Stimulated activated CD8-positive, alpha-beta memory T cell treated with anti-CD3 and anti-CD28 coated beads, Interleukin-4, amount 100 ng/mL, for 48 hours (primary cell): ENCODE measurements at places on chromosomes 1 and 21.

DNA sequence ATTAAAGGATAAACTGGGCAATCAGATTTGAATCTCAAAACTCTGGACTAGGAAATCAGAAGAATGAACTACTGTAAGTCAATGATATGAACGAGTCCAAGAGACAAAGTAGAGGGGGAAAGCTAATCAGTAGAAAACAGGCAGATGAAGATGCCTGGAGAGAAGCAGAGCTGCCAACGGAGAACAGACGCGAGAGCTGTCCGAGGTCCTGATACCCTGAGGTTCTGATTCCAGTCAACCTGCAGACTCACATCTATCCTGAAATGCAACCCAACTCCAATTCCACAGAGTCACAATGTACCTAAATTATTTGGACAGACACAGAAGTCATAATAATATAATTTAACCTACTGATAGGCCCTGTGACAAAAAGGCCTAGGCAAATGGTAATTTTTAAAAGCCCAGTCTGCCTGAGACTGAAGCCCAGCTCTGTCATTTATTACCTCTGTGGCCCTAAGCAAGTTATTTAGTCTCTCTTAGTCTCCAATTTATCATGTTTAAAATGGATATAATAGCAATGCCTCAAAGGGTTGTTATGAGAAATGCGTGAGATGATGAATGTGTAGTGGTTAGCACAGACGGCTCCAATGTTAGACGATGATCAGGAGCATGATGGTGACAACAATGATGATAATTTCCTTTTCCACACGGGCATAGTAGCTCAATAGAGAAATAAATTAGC is 33.4 kb downstream of the RGS7 start:
- peak; percentile 39 for DNase-seq

DNA sequence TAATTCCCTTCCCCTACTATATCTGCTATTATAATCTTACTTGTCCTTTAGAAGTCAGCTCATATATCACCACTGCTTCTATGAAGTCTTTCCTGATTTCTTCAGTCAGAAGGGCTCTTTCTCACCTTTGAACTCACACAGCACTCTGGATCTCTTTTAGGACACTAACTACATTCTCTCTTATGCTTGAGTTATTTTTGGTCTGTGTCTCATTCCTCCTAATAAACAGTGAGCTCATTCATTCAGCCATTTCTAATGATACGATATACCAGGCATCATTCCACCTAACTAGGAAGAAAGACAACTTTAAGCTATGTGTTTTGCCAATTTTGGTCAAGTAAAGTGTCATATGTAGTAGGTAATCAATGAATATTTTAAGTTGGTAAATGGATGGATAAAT is 1.2 kb upstream of the STYXL2 start:
- DNase-seq: no peak

GRCh38 chr1:246199086-246199645 is 307.9 kb downstream of the SMYD3 start:
- no peak for DNase-seq

GRCh38 chr1:31348449-31348848 is 24.4 kb downstream of the FABP3 start:
- DNase-seq: no peak

DNA sequence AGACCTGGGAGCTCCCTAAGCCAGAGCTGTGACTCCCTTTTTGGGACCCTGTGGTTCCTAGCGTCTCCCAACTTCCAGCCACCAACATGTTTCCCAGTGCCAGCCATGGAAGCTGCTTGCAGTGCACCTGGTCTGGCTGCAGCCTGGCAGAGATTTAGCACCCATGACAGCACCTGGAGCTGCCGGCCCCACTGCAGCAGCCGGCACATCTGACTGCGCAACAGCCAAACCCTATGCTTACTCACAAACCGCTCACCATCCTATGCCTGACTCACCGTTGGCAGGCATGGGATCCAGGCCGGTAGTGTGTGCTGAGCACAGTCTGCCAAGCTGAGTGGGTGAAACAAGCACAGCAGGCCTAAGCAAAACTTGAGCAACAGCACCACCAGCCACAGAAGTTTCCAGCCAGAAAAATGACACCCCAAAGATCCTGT is 435.9 kb upstream of the PRMT6 start:
- DNase-seq: no peak

GRCh38 chr1:179141592-179142251 is 59.9 kb downstream of the TOR3A start:
- DNase-seq: peak; percentile 43

GRCh38 chr1:97186381-97186780 is 464.8 kb downstream of the PTBP2 start:
- no peak for DNase-seq

DNA sequence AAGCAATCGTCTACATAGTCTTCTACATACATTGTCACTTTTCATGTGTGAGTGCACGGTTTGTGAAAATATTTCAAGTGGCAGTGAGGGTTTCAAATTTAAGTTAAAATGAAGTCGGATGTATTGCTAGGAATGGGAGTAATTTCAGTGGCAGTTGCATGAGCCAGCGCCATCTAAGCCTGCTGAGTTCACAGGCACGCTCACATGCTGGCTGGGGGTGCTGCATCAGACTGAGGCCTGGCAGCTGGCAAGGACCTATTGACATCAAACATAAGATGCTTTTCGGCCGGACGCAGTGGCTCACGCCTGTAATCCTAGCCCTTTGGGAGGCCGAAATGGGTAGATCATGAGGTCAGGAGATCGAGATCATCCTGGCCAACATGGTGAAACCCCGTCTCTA is 80.7 kb downstream of the UBE4B start:
- no peak for DNase-seq

GRCh38 chr1:1132042-1132950 is 16.4 kb upstream of the C1orf159 start:
- no peak for DNase-seq

GRCh38 chr1:147902253-147902845 is at the start of gene GJA8:
Gene GJA8, plus strand, starts transcription at chr1:147902795. Its CDS starts 5,161 bp downstream, at chr1:147907956.
- DNase-seq: no peak

DNA sequence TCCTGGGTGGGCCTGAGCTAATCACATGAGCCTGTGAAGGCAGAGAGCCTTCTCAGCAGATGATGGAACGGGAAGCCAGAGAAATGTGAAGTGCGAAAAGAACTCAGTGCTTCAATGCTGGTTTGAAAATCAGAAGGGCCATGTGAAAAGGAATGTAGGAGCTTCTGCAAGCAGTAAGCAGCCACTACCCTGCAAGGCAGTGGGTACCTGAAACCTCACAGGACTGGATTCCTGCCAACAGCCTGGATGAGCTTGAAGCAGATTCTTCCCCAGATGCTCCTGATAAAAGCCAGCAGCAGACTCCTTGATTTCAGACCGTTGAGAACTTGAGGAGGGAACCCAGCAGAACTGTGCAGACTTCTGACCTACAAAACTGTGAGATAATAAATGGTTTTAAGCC is 158.6 kb downstream of the SYT2 start:
- no peak for DNase-seq

- DNase-seq: no peak
Observed at GRCh38 chr1:168379104-168379860, 98.6 kb downstream of the TBX19 start.
